HFFc6 (cell line): ENCODE measurements at places on chromosomes 6 and 20. TPM values are rescaled to one million over a fixed set of nuclear protein-coding genes. Genes with fewer than 3 reads are reported as not detected.

DNA sequence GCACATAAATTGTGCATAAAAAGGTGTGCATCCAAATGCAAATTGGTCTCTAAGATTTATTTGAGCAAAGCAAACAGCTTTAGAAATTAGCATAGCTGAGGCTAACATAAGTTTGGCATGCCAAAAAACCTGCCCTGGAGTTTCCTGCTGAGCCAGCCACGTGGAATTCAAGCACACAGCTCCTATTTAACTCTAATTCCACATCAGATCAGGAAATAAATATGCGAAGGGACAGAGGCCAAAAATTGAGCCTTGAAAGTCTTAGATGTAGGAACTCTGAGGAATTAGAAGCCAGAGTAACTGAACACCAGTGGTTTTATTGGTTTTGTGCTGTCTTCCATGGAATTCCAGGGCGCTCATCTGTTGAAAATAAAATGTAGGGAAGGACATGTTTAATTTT lies 19.6 kb downstream of the SOBP start:
- no peak for DNase-seq

DNA sequence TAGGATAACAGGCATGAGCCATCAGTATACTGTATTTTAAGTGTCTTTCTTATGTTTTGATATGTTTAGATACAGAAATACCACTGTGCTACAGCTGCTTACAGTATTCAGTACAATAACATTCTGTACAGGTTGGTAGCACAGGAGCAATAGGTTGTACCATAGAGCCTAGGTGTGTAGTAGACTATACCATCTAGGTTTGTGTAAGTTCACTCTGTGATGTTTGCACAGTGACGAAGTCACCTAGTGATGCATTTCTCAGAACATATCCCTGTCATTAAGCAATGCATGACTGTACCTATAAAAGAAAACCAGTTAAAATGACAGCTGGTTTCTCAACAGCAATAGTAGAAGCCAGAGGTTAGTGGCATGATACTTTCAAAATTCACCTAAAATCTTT lies 3.0 kb upstream of the ZBTB24 start:
- DNase-seq, result no peak

DNA sequence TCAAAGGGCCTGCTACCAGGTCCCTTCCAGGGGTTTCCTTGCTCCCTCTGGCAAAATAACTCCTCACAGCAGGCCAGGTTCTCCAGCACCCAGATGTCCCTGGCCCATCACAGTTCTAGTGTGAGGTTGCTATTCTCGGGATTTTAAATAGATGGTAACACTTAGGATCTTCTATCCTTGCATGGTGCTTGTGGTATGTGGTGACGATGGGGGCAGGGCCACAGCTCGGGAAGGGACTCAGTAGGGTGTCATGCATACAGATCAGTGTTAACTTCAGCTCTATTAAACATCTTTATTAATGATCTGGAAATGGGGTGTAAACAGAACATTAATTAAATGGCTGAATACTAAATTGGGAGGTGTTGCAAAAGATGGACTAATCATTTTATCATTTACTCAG lies 323.8 kb downstream of the QKI start:
- no peak for DNase-seq

DNA sequence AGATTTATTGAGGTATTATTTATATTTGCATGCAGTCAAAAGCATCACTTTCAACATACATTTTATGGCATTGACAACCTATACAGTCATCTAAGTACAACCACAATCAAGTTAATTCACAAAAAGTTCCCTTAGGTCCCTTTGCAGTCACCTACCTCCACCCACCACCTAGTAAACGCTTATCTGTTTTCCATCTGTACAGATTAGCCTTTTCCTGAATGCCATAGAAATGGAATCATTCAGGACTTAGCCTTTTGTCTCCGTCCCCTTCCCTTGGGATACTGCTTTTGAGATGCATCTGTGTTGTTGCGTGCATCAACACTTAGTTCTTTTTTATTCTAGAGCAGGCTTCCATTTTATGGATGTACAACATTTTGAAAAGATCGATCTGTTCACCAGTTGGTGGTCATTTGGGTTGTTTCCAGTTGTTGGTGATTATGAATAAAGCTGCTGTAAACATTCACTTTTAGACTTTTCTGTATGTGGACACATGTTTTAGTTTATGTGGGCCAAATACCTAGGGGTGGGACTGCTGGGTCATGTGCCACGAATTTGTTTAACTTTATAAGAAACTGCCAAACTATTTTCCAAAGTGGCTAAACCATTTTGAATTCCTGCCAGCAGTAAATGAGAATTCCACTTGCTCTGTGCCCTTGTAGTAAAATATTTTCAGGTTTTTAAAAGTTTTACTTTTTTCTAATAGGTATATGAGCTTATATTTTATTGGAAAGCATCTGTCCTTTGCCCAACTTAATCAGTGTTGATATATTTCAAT lies 17.6 kb upstream of the IFNGR1 start:
- DNase-seq, result no peak

DNA sequence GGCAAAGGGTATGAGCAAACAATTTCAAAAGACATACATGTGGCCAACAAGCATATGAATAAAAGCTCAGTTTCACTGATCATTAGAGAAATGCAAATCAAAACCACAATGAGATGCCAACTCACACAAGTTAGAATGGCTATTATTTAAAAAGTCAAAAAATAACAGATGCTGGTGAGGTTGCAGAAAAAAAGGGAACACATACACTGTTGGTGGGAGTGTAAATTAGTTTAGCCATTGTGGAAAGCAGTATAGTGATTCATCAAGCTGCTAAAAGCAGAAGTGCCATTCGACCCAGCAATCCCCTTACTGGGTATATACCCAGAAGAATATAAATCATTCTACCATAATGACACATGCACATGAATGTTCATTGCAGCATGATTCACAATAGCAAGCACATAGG lies 6.7 kb upstream of the KHDC1L start:
- DNase-seq, result no peak

The CBLN4 gene
- total RNA-seq, result not detected in 3 replicates

The CTAGE9 gene
- not detected in 3 replicates for total RNA-seq

The PAX1 gene
- not detected in 3 replicates for total RNA-seq

The MUC21 gene
- not detected in 3 replicates for total RNA-seq

The EYA2 gene
- total RNA-seq, result 0.16 to 0.55 TPM in 2 of 3 replicates, not detected in the other

The SIGLEC1 gene
- not detected in 3 replicates for total RNA-seq
